A673 (cell line): ENCODE measurements at places on chromosomes 5 and 9. TPM values are rescaled to one million over a fixed set of nuclear protein-coding genes. Genes with fewer than 3 reads are reported as not detected.

Gene RELL2
- 4.7 and 6.6 TPM in 2 replicates for total RNA-seq

Gene GLRA1
- total RNA-seq: not detected in 2 replicates

Gene CARTPT
- total RNA-seq: not detected in 2 replicates

GRCh38 chr9:113764572-113764971 lies 111.5 kb upstream of the ZNF618 start:
- H3K27ac ChIP-seq: no peak overlapping the region
- H3K36me3 ChIP-seq: no peaks in the 10 kb centered on the region
- no peaks in the 10 kb centered on the region for H3K27me3 ChIP-seq
- DNase-seq: no peak

GRCh38 chr9:109100543-109101201 lies 19.1 kb downstream of the TMEM245 start:
- no peak overlapping the region for H3K27ac ChIP-seq
- no peaks in the 10 kb centered on the region for H3K27me3 ChIP-seq
- H3K4me1 ChIP-seq: peaks cover 21% of the 10 kb centered on the region
- DNase-seq: no peak
- H3K4me3 ChIP-seq: no peak overlapping the region

DNA sequence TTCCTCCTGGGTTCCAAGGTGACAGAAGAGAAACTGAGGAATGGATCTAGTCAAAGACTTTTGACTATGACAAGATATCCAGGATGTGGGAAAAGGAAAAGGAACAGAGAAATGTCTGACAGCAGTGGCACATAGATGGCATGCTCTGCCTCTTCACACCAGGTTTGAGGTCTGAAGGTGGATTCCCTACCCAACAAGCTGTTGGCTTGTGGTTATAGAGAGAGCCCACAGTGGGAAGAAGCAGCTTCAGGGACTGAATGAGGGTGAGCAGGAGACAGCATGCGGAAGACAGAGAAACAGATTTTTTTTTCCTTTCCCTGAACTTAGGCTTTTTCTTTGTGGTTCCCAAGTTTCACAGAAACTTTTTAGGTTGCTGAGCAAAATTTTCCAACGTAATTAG lies 20.6 kb downstream of the IFNW1 start:
- H3K27me3 ChIP-seq: no peaks in the 10 kb centered on the region
- DNase-seq: no peak
- H3K36me3 ChIP-seq: no peaks in the 10 kb centered on the region
- H3K27ac ChIP-seq: no peak overlapping the region
- H3K4me3 ChIP-seq: no peak overlapping the region

DNA sequence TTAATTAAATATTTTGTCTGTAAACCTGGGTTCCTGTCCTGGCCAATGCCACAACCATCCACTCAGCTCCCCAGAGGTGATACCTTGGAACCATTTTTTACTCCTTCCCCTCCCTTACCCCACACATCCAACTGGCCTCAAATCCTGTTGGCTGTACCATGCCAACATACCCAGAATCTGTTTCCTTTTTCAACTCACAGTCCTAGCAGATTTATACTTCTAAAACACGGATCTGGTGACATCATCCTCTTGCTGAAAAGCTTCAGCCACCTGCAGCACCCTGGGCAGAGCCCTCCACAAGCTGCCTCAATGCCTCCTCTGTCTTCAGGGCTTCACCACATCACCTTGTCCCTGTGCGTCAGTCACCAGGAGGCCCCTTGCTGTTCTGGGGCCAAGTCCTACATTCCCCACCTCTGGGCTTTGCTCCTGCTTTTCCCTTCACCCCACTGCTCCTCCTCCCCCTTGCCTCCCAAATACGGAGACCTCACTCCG lies 14.9 kb downstream of the SEMA6A start:
- no peak overlapping the region for H3K27ac ChIP-seq
- H3K4me1 ChIP-seq: no peaks in the 10 kb centered on the region
- no peaks in the 10 kb centered on the region for H3K27me3 ChIP-seq

GRCh38 chr5:1163879-1164278 lies 37.5 kb upstream of the SLC6A19 start:
- H3K4me3 ChIP-seq: no peak overlapping the region
- DNase-seq: no peak

DNA sequence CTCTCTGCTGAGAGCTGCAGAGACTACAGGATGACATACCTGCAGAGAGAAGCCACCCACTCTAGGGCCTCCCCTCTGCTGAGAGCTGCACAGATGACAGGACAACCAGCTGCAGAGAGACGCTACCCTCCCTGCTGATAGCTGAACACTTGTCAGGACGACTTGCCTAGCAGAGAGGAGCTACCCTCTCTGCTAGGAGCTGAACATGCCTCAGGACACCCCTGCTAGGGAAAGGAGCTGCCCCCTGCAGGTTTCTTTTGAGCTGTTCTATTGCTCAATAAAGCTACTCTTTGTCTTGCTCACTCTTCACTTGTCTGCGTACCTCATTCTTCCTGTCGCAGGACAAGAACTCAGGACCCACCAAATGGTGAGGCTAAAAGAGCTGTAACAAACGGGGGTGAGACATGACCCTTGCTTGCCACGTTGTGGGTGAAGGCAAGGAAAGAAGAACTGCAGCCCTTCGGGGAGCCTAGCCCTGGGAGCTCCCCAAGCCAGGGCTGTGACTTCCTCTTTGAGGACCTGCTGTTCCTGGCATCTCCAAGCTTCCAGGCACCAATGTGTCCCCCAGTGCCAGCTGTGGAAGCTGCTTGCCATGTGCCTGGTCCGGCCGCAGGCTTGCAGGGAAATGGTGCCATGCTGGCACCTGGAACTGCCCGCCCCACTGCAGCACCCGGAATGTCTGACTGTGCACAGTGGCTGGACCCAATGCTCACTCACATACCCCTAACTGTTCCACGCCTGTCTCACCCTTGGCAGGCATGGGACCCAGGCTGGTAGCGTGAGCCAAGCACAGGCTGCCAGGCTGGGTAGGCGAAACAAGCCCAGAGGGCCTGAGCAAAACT lies 5.1 kb upstream of the TESK1 start:
- H3K4me3 ChIP-seq: no peak overlapping the region
- no peaks in the 10 kb centered on the region for H3K4me1 ChIP-seq
- H3K27me3 ChIP-seq: no peaks in the 10 kb centered on the region
- H3K36me3 ChIP-seq: no peaks in the 10 kb centered on the region

DNA sequence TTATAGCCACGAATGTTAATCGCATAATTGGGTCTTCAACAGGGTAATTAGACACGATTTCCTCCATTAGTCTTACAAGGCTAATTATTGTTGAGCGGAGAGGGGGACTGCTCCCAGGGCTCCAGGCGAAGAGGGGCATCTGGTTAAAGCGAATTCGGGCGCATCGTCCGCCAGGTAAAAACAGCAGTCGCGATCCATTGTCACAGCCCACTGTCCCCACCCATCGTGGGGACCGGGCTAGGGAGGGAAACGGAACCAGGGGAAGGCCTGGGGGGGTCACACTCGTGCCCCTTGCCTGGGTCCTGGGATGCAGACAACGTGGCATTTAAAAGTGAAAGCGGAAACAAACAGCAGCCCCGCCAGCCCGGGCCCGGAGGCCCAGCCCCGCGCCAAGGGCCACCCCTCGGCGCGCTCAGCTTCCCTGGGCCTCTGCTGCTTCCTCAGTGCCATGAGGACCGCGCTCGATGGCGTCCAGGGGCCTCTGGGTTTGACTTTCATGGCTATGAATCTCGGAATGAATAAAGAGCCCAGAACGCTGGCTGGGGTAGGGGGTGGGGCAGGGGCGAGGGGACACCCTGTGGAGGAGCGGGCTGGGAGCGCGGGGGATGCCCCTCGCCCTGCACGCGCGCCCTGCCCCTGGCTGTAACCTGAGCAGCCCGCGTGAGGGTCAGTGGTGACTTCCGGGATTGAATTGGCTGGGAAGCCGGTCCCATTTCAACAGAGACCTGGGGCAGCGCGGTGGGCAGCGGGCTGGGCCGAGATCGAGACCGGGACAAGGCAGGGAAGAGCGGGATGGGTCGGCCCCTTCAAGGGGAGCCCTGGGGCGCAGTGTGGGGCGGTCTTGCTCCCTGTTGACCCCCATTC lies 99.9 kb downstream of the GTF3C4 start:
- H3K27me3 ChIP-seq: peaks cover 10% of the 10 kb centered on the region
- H3K4me3 ChIP-seq: peak overlapping the region; percentile 65
- DNase-seq: peak; percentile 60
- H3K27ac ChIP-seq: peak overlapping the region; percentile 33

GRCh38 chr9:99445920-99446319 lies 223.8 kb downstream of the SEC61B start:
- H3K4me1 ChIP-seq: no peaks in the 10 kb centered on the region
- no peak for DNase-seq
- no peak overlapping the region for H3K4me3 ChIP-seq
- H3K36me3 ChIP-seq: no peaks in the 10 kb centered on the region

GRCh38 chr5:93611976-93612854 lies 29.2 kb downstream of the NR2F1 start:
- H3K4me3 ChIP-seq: no peak overlapping the region
- no peak overlapping the region for H3K27ac ChIP-seq
- H3K27me3 ChIP-seq: peaks cover 66% of the 10 kb centered on the region
- no peaks in the 10 kb centered on the region for H3K36me3 ChIP-seq

DNA sequence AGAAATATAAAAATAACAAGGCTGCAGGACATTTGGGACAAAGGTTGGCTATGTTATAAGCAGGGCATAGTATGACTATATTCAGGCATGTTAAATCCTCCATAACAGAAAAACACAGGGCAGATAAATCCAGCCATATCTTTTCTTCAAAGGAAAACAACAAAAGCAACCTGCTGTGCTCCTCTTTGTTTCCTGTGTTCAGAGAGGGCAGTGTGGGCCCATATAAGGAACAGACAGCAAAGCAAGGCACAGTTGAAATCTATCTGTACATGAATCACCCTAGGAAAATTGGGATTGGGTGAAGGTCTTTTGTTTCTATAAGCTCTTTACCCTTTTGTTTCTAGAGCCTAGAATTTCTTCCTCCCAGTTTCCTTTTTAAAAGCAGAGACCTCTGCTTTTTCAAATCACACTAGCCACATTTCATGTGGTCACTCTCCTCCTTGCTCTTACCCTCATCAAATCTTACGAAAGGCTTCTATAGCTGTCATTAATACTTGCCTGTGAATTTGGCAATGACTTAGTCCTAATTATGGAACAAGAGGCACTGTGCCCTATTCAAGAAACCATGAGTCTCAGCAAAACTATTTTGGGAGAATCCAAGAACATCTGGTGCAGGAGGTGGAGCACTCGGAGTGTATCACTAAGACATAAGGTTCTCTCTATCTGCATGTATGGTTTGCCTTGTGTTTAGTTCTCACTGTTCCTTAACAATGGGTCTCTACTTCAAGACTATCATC lies 1.8 kb downstream of the GZMA start:
- peak; percentile 3 for DNase-seq
- H3K4me3 ChIP-seq: no peak overlapping the region
- no peaks in the 10 kb centered on the region for H3K27me3 ChIP-seq
- no peaks in the 10 kb centered on the region for H3K4me1 ChIP-seq
- H3K27ac ChIP-seq: no peak overlapping the region

DNA sequence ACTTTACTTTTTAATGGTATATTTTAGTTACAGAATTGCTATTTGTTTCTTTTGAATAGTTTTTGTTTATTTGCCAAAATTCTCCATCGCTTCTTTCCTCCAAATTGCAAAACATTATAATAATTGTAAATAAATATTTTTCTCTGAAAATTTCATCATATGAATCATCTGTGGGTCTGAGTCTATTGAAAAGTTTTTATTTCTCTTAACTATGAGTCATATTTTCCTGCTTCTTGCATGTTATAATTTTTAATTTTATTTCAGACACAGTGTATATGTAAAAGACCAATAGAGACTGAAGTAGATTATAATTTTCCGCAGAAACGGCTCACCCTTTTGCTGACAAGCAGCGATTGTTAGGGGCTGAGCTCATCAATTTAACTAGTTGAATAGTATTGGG lies 279.1 kb upstream of the IL12B start:
- DNase-seq: no peak
- no peaks in the 10 kb centered on the region for H3K4me1 ChIP-seq
- no peak overlapping the region for H3K4me3 ChIP-seq
- H3K27me3 ChIP-seq: no peaks in the 10 kb centered on the region

DNA sequence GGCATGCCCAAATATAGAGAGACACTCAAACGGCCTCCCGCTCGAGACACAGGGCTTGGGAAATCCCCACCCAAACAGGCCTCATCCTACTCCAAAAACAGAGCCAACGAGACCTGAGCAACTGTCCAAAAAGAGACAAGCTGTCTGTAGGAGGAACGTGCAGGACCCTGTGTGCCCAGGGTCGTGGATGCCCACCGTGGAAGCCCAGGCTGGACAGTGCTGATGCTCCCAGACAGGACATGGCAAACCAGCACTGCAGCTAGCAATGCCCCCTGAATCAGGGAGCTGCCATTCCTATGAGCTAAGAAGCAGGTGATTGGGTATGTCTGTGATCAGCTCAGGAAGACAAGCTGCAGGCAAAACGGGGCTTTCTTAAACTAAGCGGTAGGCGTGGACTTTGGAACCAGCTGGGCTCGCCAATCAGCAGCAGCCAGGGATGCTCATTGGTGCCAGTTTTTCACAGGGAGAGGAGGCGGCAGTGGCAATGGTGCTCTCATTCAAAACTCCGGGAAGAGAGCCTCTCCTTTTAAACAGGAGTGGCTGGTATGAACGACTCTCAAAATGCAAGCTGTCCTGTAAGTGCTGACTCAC lies 113.1 kb upstream of the IRX2 start:
- no peaks in the 10 kb centered on the region for H3K27me3 ChIP-seq
- no peak overlapping the region for H3K4me3 ChIP-seq
- DNase-seq: no peak
